ENCODE measurements at places on chromosomes 5 and 9.

DNA sequence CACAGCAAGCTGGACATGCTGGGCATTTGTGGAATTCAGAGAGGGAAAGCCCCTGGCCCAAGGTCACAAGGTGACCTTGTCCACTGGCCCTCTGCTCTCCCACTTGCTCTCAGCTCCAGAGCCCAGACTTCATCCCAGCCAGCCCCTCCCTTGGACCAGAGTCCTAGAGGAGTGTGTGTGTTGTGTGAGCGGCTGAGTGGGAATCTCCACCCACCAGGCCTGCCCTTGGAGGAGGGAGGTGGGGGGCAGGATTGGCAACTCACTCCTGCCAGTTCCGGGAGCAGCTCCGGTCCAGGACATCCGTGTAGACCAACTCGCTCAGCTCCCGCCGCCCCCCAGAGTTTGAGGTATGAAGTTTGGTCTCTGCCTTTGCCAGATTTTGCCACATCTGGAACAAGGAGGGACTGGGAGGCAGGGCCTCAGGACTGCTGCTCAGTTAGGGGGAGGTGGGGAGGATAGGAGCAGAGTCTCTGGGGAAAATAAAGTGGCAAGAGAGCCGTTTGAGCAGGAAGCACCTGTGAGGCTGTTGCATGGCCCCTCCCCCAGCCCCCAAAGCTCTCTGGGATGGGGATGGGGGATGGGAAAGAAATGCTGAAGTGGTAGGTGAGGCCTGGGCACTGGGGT lies 1.4 kb downstream of the MZB1 start:
- DNase-seq, result peak; percentile 54

GRCh38 chr5:58317808-58318207 lies 142.1 kb downstream of the PLK2 start:
- DNase-seq, result no peak

GRCh38 chr9:90921104-90921503 lies 119.5 kb downstream of the SYK start:
- no peak for DNase-seq

- DNase-seq, result no peak
These were observed 653.8 kb downstream of the ELAVL2 start for GRCh38 chr9:23172206-23172605.

DNA sequence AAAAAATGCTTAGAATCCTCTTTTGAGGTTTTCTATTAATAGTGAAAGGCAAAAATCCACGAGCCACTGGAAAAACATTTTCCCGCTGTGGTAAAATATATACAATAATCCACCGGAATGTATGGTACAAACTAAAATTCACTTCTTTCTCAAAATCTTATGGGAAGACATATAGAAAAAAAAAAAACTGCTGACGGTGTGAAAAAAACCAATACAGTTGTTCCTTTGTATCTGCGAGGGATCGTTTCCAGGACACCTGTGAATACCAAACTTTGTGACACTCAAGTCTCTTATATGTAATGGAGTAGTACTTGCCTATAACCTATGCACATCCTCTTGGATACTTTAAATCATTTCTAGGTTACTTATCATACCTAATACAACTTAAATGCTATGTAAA lies 13.3 kb downstream of the DIRAS2 start:
- no peak for DNase-seq

GRCh38 chr5:84017523-84018172 lies 297.0 kb upstream of the HAPLN1 start:
- DNase-seq, result peak; percentile 41

DNA sequence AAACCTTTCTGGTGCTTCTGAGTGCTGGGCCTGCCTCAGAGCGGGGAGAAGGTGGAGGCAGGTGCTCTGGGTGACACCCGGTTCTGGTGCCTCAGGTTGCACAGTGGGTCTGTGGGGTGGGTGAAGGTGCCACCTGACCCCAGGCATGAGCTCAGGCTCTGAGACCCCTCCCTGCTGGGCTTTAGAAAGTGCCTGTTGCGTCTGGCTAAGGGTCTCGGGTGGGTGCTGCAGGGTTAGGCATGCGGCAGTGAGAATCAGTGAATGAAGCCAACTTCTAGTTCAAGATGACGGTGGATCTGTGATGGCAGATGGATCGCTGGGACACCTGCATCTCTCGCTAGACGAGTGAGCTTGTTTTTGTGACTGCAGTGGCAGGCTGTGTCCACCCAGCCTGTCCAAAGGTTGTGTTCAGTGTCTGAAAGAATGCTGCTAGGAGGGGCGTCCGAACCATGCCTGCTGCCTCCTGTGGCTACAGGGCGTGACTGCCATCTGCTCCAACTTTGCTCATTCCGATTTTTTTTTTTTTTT lies 5.0 kb downstream of the SQSTM1 start:
- DNase-seq, result no peak

- no peak for DNase-seq
These were observed 69.0 kb upstream of the ZSWIM6 start for GRCh38 chr5:61263072-61263471.

- no peak for DNase-seq
These were observed 193.1 kb downstream of the PAX5 start for GRCh38 chr9:36840898-36841536.

- no peak for DNase-seq
These were observed 41.8 kb downstream of the MTMR12 start for GRCh38 chr5:32270946-32271345.

- DNase-seq, result no peak
These were observed 176.1 kb downstream of the CETN3 start for GRCh38 chr5:90233476-90233875.

DNA sequence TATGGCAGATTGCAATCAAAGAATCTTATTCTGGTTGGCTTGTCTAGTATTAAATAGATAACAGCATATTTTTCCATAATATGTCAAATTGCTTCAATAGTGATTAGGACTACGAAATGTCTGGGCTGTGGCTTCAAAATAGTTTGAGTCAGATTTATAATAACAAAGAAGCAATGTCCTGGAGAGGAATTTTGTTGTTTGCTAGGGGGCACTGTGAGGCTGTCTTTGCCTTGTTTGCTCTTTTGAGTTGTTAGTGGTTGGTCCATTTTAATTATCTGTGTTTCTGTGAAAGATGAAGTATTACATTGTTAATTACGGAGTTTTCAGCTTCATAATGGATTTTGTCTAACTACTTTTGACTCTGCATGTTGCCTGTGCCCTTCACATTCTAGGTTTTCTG lies 713.6 kb downstream of the TLE4 start:
- DNase-seq, result no peak

DNA sequence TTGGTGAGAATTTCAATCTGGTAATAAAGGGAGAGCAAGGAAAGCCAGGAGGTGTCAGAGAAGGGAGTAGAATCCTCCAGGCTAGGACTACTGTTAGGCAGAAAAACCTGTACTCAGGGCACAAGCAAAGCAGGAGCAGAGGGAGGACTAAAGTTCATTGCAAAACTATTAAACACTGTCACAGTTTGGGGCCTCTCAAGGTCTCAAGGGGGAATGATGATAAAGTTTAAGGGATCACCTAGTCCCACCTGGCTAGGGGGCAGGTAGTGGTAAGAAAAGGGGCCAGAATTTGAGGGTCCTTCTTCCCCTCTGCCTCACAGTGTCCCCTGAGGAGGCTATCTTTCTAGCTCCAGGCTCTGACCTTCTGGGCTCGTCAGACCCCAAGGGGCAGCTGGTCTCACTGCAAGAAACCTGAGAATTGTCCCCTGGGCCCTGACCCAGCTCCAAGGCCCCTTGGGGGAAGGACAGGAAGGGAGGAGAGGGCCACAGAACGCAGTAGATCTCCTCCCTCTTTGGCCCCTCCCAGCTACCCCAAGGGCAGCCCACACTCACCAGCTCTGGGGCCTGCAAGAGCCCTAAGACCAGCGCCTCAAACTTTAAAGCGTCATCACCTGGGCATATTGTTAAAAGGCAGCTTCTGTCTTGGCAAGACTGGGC lies 974 bp downstream of the CCDC69 start:
- DNase-seq, result no peak

DNA sequence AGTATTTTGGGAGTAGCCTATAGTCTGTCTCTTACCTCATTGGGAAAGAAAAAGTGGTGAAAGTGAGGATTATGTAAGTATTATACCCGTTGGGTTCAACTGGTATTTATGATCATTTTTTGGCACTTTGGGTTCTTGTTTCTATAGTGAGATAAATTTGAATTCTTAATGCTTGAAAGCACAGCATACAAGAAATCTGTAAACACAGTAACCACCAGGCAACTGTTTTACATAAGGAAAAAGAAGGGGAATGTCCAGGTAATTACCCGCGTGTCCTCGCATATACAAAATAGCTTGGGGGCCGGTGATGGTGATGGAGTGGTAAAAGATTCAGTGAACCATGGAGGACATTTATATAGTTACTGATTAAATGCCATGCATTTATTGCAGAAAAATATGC lies 60.5 kb downstream of the BASP1 start:
- DNase-seq, result no peak

GRCh38 chr5:73792687-73793320 lies 166.8 kb downstream of the ARHGEF28 start:
- peak; percentile 85 for DNase-seq

- no peak for DNase-seq
These were observed 37.6 kb downstream of the MFAP3 start for GRCh38 chr5:154076240-154076922.

GRCh38 chr5:2201421-2201820 lies 318.7 kb upstream of the IRX4 start:
- DNase-seq, result no peak
